Ovary (tissue), 10 donors: ENCODE measurements at places on chromosomes 11 and 22. TPM values are rescaled to one million over a fixed set of nuclear protein-coding genes. Genes with fewer than 3 reads are reported as not detected.

STK33 gene
- 11.9 TPM for polyA plus RNA-seq

MTCH2 gene
- 20.4 TPM for polyA plus RNA-seq

PLEKHB1 gene
- polyA plus RNA-seq = 1.4 TPM

ZNRF3 gene
- 7.4 TPM for polyA plus RNA-seq

PRCP gene
- polyA plus RNA-seq = 184 TPM

SMTNL1 gene
- polyA plus RNA-seq = not detected

EFCAB6 gene
- 1.00 TPM for polyA plus RNA-seq

OR6A2 gene
- polyA plus RNA-seq = not detected

CHRM4 gene
- polyA plus RNA-seq = not detected

LGALS12 gene
- 28.7 TPM for polyA plus RNA-seq

SMIM38 gene
- polyA plus RNA-seq = 0.65 TPM

OR8D1 gene
- not detected for polyA plus RNA-seq

MAJIN gene
- not detected for polyA plus RNA-seq

FAM180B gene
- 0.62 TPM for polyA plus RNA-seq

INSC gene
- polyA plus RNA-seq = 0.10 TPM

PKP3 gene
- not detected for polyA plus RNA-seq

PHETA2 gene
- polyA plus RNA-seq = 8.8 TPM

ZNF280B gene
- 1.9 TPM for polyA plus RNA-seq

SRPRA gene
- polyA plus RNA-seq = 115 TPM

TESMIN gene
- polyA plus RNA-seq = 1.1 TPM

DDX6 gene
- 80.6 TPM for polyA plus RNA-seq

CCDC15 gene
- polyA plus RNA-seq = 0.82 TPM

SLC22A12 gene
- polyA plus RNA-seq = not detected

SLC35F2 gene
- polyA plus RNA-seq = 4.0 TPM

GNB1L gene
- polyA plus RNA-seq = 5.1 TPM

ACR gene
- 0.33 TPM for polyA plus RNA-seq

DRG1 gene
- polyA plus RNA-seq = 87.1 TPM

CNTF gene
- 0.22 TPM for polyA plus RNA-seq

TRIM49 gene
- polyA plus RNA-seq = not detected

OR51B5 gene
- 0.47 TPM for polyA plus RNA-seq
